ENCODE measurements at places on chromosomes 5 and 9.

- no peak for DNase-seq
These were observed 32.3 kb upstream of the CEP72 start for GRCh38 chr5:579746-580366.

GRCh38 chr9:113602126-113603047 lies 138.9 kb downstream of the RGS3 start:
- peak; percentile 57 for DNase-seq

- no peak for DNase-seq
These were observed 160.5 kb downstream of the TUSC1 start for GRCh38 chr9:25517701-25518100.

- DNase-seq: peak; percentile 71
These were observed 139.9 kb downstream of the PIP5K1B start for GRCh38 chr9:68844631-68845612.

GRCh38 chr5:147391781-147392180 lies 118.1 kb downstream of the DPYSL3 start:
- DNase-seq: no peak

GRCh38 chr9:107216329-107216728 lies 66.8 kb upstream of the RAD23B start:
- DNase-seq: no peak

DNA sequence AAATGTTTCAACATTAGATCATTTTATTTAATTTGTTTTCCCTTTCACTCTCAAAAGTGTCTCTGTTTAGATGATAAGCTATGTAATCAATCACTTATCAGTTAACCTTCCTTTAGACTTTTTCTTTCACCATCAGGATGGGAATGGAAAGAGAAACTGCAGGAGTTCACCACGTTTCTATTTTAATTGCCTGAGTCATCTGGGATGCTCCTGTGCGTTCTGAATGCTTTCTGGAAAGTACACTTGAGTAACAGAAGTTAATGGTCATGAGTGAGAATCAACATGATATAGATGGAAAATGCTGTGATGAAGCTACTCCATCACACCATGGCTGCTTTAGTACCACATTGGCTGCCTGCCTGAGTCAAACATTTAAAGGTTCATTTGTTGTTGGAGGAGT lies 783.3 kb upstream of the CDH9 start:
- DNase-seq: no peak

GRCh38 chr9:127880143-127880542 lies 2.7 kb upstream of the AK1 start:
- no peak for DNase-seq

GRCh38 chr9:95381221-95381620 lies 63.7 kb upstream of the FANCC start:
- DNase-seq: no peak

DNA sequence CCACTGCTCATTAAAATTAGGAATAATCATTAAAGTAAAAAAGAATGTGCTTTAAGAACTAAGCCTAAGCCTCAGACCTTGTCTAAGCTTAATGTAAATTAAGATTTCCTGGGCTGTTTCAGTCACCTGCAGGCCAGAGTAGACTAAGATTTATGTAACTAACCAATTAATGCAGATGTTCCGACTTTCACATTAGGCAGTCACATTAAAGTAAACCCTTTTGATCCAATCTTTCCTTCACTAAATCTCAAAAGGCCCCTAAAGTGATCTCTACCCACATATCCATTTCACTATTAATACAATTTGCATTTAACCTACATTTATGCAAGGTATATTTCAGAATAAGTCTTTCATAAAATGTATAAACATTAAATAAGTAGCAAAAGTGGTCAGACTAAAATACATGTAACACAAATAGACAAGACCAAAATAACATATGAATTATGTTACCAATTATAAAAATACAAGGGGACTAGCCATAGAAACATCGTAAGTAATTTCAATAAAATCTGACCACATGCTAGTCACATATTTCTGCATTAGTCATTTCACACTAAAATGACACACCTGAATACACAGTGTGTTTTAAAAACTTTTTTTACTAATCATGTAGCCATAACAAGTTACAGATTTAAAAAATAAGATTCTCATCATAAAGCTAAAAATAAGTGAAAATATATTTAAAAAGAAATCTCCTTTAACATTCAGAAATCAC lies 7.7 kb downstream of the NR3C1 start:
- DNase-seq: no peak

GRCh38 chr9:100670719-100671118 lies 92.8 kb downstream of the CAVIN4 start:
- no peak for DNase-seq

- DNase-seq: no peak
These were observed 204.8 kb downstream of the SPATA31A6 start for GRCh38 chr9:42388146-42388690.

DNA sequence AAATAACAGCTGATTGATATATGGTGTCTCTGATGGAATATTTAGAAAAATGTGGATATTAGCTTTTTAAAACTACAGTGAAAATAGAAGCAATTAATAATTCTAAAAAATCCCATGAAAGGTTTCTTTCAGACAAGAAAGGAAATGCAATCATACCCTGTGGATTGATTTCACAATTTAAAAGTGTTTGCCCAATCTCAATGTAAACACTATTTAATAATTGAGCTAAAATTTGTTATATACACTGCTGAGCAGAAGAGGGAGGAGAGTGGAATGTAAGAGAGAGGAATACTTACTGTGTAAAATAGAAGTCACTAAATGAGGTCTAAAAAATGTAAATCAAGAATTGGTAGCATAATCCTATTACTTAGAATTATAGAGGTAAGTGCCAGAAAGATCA lies 76.9 kb downstream of the FEM1C start:
- DNase-seq: no peak

GRCh38 chr5:170192829-170193228 lies 40.0 kb upstream of the C5orf58 start:
- no peak for DNase-seq

DNA sequence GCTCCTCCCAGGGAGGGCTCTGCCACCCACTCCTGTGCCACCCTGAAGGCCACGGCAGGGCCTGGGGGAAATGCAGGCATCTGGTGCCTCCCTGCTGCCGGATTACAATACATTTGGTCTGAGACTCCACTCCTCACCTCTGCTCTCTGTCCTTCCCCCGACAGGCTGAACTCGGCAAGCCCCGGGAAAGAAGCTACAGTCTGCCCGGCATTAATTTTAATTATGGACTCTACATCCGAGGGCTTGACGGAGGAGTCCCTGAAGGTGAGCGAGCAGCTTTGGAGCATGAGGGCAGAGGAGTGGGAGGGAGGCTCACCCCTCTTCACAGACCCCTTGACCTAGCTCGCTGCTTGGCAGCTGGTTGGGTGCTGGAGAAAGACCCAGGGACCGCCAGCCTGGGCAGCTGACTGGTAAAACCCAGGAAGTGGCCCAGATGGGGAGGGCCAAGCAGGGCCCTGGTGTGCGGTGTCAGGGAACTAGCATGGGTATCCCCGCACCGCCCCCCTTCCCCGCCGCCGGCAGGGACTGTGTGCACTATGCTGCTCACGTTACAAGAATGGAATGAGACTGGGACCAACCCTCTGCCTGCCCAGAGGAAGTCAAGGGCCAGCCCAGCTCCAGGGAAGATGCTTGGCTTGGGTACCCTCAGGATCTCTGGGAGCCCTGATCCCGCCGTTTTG lies 83.7 kb upstream of the BARHL1 start:
- no peak for DNase-seq

DNA sequence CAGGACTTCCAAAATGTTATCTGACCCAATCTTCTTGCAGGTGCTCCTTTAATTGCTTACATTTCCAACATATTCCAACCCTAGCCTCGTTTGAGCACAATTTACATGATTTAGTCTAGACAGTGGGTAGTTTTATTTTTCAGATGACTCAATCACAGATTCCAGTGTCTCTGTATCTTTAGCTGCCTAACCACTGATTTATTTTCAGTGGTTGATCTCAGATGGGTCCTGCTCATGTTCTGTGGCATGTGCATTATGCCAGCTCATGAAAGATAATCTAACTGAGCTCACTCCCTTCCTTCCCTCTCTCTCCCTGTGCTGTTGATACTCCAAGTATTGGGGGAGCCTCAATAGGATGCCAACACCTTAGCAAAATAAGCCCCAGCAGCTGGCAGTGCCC lies 106.1 kb upstream of the ICE1 start:
- no peak for DNase-seq

- DNase-seq: no peak
These were observed 629.6 kb upstream of the DMAC1 start for GRCh38 chr9:8429157-8429556.

DNA sequence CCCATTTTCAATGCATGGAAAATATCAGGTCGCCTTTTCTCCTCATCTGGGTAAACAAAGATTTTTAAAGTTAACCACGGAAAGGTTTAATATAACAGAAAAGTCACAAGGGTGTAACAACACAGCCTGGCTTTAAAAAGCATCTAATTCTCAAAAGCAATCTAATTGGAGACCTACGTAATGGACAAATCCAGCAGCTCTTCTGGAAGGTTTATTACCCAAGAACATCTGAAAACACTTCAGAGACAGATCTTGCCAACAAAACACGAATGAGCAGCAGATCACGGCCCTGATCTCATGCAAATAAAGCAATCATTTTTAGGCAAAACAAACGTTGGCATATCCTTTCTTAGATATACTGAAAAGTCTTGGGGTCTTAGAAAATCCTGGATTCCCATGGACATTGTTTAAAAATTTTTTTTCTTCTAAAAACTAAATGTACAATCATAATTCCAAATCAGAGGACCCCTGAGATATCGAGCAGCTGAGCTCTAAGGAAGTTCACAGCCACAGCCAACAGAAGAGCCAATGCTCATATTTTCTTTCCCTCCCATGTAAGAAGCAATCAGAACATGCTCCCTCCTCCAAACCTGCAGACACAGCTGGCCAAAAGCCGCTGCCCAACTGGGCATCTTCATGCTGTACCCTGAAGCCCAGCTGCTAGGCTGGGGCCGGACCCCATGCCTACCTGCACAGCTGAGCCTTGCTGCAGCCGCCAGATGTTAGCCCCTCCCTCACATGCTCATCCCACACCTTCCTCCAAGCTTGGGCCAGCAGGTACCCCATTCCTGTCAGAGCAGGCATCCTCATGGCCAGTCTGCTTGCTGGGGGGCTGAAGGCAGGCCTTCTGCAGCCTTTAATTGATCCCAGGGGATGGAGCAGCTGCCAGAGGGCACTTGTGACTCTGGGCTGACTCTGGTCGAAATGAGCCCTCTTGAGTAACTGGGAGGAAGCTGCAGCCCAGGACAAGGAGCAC lies 11.2 kb downstream of the ANKS6 start:
- no peak for DNase-seq

- no peak for DNase-seq
These were observed 276.3 kb upstream of the MSX2 start for GRCh38 chr5:174448041-174448440.

DNA sequence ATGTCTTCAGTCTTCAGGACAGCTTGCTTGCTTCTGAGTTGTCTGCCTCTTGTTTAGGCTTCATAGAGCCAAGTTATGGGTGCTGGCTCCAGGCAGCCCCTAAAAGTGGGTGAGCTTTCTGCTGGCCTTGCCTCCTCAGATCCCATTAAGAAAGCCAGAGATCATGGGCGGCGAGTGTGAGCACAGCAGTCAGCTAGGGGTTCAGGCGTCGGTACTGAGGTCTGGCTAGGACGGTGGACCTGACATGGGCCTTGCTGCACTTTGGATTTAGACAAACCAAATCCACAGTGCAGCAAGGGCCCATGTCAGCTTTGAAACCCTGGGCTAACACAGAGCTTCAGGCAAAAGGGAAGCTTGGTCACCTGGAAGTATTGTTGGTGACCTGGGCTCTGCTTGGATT lies 17.6 kb downstream of the PSAT1 start:
- no peak for DNase-seq

GRCh38 chr5:115686051-115686737 lies 60.4 kb upstream of the TMED7 start:
- no peak for DNase-seq

GRCh38 chr5:40452874-40453624 lies 226.7 kb upstream of the PTGER4 start:
- DNase-seq: no peak

DNA sequence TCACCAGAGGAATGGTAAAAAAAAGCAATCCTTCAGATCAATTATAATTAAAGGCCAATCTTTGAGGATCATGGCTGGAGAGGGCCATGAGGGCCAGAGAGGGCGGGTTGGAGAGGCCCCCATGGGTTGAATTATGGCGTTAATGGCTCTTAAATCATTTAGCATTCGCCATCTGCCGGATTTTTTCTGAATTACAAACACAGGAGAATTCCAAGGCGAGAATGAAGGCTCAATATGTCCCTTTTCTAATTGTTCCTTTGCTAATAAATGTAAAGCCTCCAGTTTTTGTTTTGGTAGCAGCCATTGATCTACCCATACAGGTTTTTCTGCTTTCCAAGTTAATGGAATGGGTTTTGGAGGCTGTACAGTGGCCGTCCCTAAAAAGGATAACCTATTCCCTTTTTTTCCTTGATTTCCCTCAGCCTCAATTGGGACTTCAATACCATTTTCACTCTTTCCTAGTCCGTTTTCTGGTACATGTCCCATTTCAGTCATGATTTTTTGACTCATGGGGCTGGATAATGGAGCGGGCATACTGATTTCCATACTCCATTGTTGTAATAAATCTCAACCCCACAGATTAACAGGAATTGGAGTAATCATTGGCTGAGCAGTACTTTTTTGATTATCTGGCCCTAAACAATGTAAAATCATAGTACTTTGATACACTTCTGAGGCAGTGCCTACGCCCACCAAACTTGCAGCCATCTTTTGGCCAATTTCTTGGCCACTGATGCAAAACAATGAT lies 6.7 kb upstream of the TMEM141 start:
- no peak for DNase-seq

GRCh38 chr5:5648694-5649093 lies 226.2 kb downstream of the ICE1 start:
- DNase-seq: no peak

DNA sequence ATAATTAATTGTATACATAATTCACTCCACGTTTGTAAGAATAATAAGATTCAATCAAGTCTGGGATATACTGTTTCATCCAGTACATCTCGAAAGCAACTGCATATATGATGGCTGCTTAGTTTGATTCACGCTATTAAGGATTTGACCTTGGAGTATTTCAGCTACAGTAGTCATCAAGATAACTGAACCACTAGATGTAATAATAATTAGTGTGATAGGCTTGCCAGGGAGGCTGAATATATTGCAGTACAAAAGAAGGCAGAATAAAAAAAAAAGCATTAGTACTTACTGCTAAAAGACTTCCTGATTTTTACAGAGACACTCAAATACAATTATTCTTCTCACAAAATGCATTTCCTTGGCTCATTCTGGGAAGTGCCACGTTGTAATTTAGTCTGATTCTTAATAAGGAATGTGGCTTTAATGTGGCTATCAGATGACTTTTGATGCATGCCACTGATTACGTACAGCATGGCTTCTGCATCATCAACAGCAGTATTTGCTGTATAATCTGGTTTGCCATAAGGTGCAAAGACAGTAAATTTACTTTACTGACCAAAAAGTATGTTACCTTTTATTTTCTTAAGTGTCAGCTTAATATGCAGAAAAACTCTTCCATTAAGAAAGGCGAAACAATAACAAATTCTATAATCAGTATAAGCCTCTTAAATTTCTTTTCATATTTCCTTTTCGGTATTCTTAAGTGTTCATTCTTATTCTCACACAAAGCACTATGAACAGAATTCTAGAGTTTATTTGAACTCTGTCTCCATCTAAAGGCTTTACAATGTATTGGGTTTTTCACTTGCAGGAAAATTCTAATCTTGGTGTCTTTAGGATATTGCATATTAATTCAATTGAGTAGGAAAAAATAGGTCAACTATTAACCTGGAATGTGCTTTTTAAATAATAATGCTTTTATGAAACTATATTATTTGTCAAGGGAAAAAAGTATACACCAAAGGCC lies 166.4 kb downstream of the SLF1 start:
- DNase-seq: no peak

- no peak for DNase-seq
These were observed 371.7 kb downstream of the ANXA1 start for GRCh38 chr9:73523391-73523790.

GRCh38 chr9:91966503-91966902 lies 16.5 kb upstream of the ROR2 start:
- no peak for DNase-seq

Measured in liver (tissue), 10 donors.